Glutamatergic neuron (in vitro differentiated cells): ENCODE measurements at places on chromosomes 11 and 22. TPM values are rescaled to one million over a fixed set of nuclear protein-coding genes. Genes with fewer than 3 reads are reported as not detected.

DNA sequence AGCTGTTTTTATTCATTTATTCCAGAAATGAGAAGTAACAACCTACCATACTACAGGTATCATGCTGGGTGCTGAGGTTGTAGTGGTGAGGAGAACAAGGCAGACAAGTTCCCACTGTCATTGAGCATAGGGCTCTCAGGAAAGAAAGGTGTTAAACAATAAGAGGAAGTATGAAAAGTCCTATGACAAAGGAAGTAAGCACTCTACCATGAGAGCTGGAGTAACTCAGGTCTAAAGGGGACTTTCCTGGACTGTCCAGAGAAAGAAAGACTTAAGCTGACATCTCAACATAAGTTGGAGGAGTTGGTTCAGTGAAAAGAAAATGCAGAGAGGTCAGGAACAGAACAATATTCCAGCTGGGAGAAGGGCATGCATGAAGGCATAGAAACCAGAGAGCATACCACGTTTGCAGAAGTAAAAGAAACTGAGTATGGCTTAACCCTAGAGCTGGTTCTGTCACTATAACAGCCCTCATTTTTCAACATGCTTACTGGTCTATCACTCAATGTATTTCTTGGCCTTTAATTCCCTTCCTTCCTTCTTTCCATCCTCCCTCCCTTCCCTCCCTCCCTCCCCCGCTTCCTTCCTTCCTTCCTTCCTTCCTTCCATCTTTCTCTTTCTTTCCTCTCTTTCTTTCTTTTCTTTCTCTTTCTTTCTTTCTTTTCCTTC, 137.8 kb upstream of the BDNF start:
- no peaks in the 10 kb centered on the region for H3K27me3 ChIP-seq
- H3K27ac ChIP-seq = no peak overlapping the region
- no peak overlapping the region for H3K4me3 ChIP-seq
- no peak for DNase-seq
- H3K36me3 ChIP-seq = no peaks in the 10 kb centered on the region

DNA sequence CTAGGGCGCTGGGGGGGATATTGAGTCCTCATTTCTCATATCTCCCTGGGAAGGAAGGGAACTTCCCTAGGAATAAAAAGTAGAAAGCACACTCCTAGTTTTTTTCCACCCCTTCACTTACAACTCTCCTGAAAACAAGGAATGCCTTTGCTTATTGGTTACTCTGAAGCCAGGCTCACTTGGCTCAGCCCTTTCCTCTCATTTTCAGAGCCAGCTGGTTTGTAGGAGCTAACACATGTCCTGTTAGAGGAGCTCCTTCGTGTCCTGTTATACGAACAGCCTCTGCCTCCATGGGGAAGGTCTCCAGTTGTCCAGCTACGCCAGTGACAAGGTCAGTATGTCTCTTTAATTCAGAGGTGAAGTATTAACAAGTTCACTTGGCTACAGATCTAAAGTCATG, 17.6 kb downstream of the ALKBH8 start:
- H3K4me3 ChIP-seq = no peak overlapping the region
- no peaks in the 10 kb centered on the region for H3K36me3 ChIP-seq
- no peaks in the 10 kb centered on the region for H3K27me3 ChIP-seq
- no peak for DNase-seq
- H3K27ac ChIP-seq = no peak overlapping the region

DNA sequence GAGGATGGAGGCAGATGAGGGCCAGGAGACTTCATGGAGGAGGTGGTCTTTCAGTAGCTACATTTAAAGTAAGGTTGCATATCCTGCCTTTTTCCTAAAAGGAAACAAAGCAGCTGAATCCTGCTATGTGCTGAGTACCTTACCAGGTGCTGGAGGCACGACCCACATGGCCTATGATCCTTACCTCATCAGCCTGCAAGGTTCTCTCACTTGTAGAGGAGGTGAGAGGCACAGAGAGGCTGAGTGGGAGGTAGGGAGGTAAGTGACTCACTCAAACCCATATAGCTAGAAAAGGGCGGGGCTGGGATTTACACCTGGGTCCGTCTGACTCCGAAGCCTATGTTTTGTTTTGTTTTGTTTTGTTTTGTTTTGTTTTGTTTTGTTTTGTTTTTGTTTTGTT, 75.8 kb downstream of the BUD13 start:
- no peak overlapping the region for H3K4me3 ChIP-seq
- no peak for DNase-seq
- H3K36me3 ChIP-seq = no peaks in the 10 kb centered on the region
- no peaks in the 10 kb centered on the region for H3K27me3 ChIP-seq

DNA sequence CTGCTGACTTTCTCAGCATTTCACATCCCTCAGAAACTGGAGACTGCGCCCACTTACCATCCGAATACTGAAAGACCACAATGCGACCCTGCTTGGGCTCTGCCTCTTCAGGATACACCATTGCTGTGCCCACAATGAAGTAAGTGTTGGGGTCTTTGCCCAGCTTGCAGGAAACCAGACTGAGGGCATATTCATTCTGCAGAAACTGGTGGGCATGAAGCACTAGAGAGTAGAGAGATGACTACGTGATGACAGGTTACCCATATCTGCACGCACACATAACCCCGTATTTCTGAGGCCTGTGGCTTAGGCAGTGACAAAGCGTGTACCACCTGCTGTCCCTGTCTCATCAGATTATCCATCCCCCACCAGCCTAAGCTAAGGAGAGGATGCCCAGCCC, 14.6 kb upstream of the VWCE start:
- no peaks in the 10 kb centered on the region for H3K4me1 ChIP-seq
- H3K4me3 ChIP-seq = no peak overlapping the region
- no peaks in the 10 kb centered on the region for H3K36me3 ChIP-seq
- H3K27ac ChIP-seq = no peak overlapping the region
- no peaks in the 10 kb centered on the region for H3K27me3 ChIP-seq
- no peak for DNase-seq

GRCh38 chr11:110986016-110986415, 259.5 kb upstream of the POU2AF2 start:
- H3K4me3 ChIP-seq = no peak overlapping the region
- no peak overlapping the region for H3K27ac ChIP-seq
- DNase-seq = no peak
- peaks cover 12% of the 10 kb centered on the region for H3K4me1 ChIP-seq

GRCh38 chr11:122046846-122047245, 69.2 kb downstream of the BLID start:
- no peak overlapping the region for H3K4me3 ChIP-seq
- H3K36me3 ChIP-seq = no peaks in the 10 kb centered on the region

- H3K27ac ChIP-seq = no peak overlapping the region
- peaks cover 2% of the 10 kb centered on the region for H3K27me3 ChIP-seq
- DNase-seq = no peak
- no peaks in the 10 kb centered on the region for H3K4me1 ChIP-seq
- no peaks in the 10 kb centered on the region for H3K36me3 ChIP-seq
Measured at GRCh38 chr11:27934830-27935145, 173.2 kb downstream of the KIF18A start.

CDC42BPG gene
- total RNA-seq = 2.3 TPM

SLC22A12 gene
- total RNA-seq = not detected

PRDM10 gene
- total RNA-seq = 19.8 TPM
